ENCODE measurements at places on chromosomes 3 and 15. TPM values are rescaled to one million over a fixed set of nuclear protein-coding genes. Genes with fewer than 3 reads are reported as not detected.
A peak's percentile ranks its signal among the peaks of the same experiment; 100 is the strongest.

- no peak for DNase-seq
These were observed 39.0 kb downstream of the MNS1 start for GRCh38 chr15:56425976-56426375.

DNA sequence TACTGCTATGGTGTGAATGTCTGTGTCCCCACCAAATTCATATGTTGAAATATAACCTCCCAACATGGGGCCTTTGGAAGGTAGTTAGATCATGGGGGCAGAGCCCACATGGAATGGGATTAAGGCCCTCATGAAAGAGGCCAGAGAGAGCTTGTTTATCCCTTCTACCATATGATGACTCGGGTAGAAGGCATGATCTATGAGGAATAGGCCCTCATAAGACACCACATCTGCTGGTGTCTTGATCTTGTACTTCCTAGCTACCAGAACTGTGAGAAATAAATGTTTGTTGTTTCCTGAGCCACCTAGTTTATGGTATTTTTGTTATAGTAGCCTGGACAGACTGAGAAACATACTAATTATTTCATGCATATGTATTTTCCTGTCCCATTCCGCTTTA lies 51.9 kb downstream of the WWTR1 start:
- DNase-seq, result peak; percentile 77

DNA sequence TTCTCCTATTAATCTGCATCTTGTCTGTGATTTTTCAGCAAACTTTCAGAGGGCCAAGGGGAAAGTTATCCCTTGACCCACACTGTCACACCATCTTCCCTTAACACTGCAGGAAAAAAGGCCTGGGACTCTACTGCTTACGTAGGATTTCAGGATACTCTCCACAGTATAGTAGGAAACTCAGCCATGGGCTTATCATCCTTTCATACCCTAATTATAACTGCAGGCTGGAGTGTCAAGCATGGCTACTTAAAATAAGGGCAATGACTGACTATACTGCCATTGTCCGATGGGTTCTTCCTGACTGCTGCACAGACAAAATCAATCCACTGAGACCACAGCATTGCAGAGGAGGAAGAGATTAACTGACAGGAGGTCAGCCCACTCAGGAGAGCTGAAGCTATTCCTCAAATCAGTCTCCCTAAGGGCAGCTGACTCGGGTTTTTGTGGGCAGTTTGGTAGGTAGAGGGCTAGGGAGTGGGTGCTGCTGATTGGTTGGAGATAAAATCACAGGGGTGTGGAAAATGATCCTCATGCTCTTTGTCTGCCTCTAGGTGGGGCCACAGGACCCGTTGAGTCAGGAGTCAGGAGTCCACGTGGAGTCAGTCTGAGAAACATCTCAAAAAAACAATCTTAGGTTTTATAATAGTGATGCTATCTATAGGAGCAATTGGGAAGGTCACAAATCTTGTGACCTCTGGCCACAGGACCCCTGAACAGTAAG lies 118.2 kb upstream of the STRIT1 start:
- DNase-seq, result no peak

- no peak for DNase-seq
These were observed 82.0 kb downstream of the USF3 start for GRCh38 chr3:113614402-113614801.

GRCh38 chr3:116103868-116104530 lies 341.3 kb downstream of the LSAMP start:
- DNase-seq, result no peak

DNA sequence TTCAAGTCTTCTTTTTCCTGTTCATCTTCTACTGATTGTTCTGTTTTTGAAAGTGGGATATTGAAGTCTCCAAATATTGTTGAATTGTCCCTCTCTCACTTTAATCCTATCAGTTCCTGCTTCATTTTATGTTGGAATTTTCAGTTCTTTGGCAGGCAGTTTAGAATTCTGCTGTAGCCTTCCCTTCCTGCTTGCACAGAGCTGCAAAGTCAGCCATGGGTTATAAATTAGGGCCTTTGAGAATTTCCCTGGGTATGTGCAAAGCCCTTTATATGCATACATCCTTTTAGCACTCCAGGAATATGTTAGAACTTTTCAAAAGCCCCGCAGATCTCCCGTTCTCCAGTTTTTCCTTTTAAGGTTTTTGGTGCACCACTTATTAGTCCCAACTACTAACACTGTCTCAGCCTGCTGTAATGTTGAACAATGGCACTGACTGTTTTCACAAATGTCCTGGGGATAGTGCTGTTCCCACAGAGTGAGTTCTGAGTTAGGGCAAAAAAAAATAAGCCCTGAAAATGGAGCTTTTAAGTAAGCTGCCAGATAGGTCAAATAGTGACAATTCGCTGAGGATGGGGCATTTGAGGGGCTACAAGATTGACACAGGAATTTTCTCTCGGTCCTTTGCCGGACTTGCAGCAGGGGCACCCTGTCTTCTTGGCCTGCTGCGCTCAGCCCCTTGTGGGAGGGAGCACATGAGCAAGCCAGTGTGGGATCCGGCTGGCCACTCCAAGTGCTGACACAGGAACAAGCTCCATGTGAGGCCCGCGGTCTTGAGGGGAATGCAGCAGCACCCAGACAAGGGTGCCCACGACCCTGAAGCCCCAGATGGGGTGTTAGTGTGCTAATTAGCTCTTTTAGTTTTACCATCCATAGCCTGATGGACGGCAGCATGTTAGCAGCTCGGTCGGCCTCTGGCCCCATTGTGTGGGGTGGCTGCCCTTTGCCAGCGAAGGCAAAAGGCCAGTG lies 96.0 kb downstream of the VPS8 start:
- DNase-seq, result no peak

The IMP3 gene
- 59.9 TPM for total RNA-seq

The DPPA2 gene
- total RNA-seq, result not detected

The IL17RD gene
- 0.13 TPM for total RNA-seq
